HEK293T (cell line): ENCODE measurements at places on chromosomes 6 and 20.

GRCh38 chr6:14020551-14020950 is 95.8 kb downstream of the RNF182 start:
- no peak for DNase-seq

- no peak for DNase-seq
Measured at GRCh38 chr20:62229667-62230066, 8.7 kb upstream of the OSBPL2 start.

DNA sequence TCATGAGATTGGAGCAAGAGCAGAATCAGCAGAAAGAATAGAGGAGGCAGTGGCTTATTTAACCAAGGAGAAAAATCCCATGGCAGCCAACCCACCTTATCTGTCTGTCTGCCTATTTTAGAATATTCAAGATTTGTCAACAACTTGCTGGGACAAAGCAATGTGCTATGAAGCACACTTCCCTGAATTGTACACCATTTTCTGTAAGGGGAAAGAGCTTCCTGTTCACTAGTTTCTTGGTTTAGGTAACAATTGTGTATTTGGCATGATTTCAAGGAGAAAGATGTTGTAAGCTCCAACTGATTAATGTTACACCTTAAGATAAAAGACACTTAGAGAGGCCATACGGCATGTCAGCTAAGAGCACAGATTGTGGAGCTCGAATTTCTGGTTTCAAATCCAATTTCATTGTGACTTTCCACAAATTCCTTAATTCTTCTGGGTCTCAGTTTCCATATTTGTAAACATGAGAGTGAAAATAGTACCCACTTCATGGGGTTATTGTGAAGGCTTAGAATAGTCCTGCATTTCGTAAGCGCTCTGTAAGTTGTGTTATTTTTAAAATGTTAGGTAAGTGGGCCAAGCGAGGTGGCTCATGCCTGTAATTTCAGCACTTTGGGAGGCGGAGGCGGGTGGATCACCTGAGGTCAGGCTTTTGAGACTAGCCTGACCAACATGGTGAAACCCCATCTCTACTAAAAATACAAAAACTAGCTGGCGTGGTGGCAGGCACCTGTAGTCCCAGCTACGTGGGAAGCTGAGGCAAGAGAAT is 4.8 kb upstream of the MUC22 start:
- DNase-seq = no peak

- no peak for DNase-seq
Measured at GRCh38 chr6:127202676-127203075, 64.0 kb upstream of the RNF146 start.

- DNase-seq = no peak
Measured at GRCh38 chr6:131628726-131629125, 684 bp upstream of the MED23 start.

DNA sequence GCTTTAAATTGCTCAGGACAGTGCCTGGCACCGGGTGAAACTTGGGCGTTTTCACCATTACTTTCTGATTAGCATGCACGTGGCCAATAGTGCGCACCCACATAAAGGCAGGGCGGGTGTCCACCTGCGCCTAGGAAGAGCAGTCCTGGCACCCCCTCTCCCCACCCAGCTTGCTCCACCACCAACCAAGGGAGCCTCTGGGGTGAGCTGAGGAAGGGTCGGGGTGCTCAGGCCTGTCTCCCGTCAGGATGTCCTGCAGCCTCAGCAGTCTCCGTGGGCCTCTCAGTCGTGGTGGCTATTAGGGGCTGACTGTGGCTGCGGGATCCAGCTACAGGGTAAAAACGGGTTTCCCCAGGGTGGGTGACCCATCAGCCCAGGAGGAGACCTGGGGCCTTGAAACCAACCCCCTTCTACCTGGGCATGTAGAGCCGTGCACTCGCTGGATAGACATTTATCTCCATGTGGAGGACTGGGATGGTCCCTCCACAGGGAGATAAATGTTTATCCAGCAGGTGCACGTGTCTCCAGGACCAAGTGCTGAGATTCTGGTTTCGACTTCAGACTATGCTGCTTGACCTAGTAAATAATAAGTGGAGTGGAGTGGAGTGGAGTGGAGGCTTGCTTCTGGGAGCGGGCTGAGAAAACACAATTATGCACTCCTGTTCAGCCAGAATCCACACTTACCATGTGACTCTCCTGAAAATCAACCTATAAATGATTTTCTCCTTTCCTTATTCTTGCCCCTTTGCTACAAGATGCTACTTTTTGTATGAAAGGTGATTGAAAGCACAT is 91.1 kb downstream of the ZDHHC14 start:
- DNase-seq = no peak

- no peak for DNase-seq
Measured at GRCh38 chr6:133301835-133302234, 60.7 kb downstream of the EYA4 start.

GRCh38 chr6:138656364-138657064 is 117.1 kb upstream of the CCDC28A start:
- no peak for DNase-seq
